ENCODE measurements at places on chromosomes 3 and 15.

GRCh38 chr3:177724020-177724638 lies 526.8 kb upstream of the TBL1XR1 start:
- DNase-seq = no peak

DNA sequence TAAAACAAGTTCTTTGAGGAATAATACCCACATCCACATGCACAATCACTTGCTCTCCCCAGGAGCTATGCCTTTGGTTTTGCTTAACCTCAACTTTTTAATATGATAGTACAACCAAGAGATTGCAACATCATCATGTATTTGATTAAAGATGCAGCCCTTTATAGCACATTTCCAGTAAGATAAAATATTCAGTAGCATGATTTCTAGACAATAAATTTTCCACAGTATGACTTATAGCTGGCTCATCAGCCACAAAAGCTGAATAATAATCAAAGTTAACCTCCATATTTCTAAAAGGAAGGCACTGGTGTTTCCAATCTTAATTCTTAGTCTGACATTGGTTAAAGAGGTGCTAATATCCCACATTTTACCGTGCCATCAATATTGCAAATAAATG lies 622.5 kb downstream of the TBL1XR1 start:
- no peak for DNase-seq

- DNase-seq = no peak
Measured at GRCh38 chr3:144770281-144770680, 798.7 kb downstream of the DIPK2A start.

- no peak for DNase-seq
Measured at GRCh38 chr3:105254154-105254553, 112.6 kb upstream of the ALCAM start.

- DNase-seq = no peak
Measured at GRCh38 chr3:123365450-123366143, 83.3 kb downstream of the ADCY5 start.

- no peak for DNase-seq
Measured at GRCh38 chr15:76991048-76991447, 3.9 kb upstream of the PSTPIP1 start.

DNA sequence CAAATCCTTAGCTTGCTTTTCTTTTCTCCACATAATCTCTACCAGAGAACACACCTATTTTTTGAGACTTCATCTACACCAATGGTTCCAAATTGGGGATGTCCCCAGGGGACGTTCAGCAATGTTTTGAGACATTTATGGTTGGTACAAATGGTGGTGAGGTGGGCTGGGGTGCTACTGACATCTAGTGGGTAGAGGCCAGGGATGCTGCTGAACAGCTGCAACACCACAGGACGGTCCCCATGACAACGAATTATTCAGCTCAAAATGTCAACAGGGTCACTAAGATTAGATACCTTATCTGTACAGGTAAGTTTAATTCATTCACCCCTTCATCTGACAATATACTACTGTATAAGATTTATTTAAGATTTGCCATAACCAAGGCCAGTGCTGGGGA lies 14.4 kb downstream of the GK5 start:
- DNase-seq = no peak

DNA sequence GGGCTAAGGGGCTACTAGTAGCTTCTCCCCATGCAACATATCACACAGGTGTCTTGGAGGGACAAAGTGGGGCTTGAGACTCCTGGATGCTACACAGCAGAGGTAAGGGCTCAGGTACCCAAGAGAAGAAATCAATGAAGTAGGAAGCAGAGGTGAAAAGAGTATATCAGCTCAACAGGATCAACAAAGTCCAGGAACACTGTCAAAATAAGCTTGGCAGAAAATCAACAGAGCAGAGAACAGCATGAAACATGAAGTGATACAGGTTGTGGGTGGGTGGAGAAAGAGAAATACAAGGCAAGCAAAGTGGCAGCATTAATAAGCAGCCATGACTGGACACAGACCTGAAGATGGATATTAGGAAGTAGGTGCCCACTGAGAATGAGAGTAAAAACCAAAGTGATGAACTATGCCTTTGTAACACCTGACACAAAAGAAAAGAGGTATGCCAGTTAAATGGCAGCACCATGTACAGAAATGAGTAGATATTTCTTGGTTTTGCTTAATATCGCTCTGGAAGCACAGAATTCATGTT lies 637.4 kb downstream of the FHIT start:
- DNase-seq = no peak

DNA sequence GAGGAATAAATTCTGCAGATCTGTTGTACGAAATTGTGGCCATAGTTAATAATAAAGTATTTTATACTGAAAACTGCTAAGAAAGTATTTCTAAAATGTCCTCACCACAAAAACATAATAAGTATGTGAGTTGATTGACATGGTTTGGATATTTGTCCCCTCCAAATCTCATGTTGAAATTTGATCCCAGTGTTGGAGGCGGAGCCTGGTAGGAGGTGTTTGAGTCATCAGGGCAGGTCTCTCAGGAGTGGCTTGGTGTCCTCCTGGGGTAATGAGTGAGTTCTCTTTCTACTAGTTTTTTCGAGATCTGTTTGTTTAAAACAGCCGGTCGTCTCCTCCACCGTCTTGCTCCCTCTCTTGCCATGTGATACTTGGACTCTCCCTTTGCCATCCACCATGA lies 424.1 kb upstream of the KCNMB2 start:
- no peak for DNase-seq

- DNase-seq = no peak
Measured at GRCh38 chr3:176967522-176967921, 229.8 kb downstream of the TBL1XR1 start.

GRCh38 chr3:157104521-157104920 lies 55.4 kb downstream of the CCNL1 start:
- no peak for DNase-seq

- DNase-seq = no peak
Measured at GRCh38 chr3:187291001-187291511, 481 bp downstream of the MASP1 start.

DNA sequence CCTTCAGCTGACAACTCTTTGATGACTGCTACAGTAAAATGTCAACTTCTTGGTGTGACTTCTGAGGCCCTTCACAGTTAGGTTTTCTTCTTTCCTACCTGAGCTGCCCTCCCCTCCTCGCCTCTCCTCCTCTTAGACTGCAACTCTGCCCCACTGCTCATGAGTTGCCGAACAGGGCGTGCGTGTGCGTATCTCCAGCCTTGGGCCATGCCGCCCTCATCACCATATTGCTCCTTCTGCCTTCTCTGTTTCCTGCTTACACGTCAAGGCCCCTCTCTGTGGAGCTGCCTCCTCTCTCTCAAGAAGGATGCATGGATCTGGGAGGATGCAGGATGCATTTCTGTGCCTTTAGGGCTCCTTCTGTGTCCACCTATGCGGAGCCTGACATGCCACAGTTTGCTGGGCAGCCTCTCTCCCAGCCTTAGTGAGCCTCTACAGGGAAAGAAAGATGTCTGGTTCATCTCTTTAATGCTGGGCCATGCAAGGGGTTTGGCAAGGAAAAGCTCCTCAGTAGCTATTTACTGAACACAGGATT lies 205.9 kb downstream of the RPLP1 start:
- no peak for DNase-seq

GRCh38 chr3:18770800-18771199 lies 345.7 kb upstream of the SATB1 start:
- no peak for DNase-seq

- DNase-seq = no peak
Measured at GRCh38 chr15:93111451-93111850, 22.4 kb upstream of the RGMA start.

DNA sequence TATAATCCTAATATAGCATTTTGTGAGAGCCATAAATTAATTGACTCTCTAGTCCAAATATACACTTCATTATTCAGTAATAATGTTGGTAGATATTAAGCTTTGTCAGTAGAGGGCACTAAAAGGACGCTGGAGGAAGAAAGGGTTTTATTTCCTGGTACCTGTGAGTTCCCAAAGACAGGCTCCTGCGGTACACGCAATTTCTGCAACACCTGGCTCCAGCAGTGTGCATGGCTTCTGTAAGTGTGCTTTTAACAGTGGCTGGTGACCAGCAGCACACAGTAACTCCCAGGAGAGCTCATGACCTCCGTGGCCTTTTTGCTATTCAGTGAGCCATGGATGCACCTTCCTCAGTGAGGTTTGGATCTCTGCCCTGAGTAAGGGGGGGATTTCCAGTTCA lies 338.3 kb upstream of the ZNF385D start:
- no peak for DNase-seq

DNA sequence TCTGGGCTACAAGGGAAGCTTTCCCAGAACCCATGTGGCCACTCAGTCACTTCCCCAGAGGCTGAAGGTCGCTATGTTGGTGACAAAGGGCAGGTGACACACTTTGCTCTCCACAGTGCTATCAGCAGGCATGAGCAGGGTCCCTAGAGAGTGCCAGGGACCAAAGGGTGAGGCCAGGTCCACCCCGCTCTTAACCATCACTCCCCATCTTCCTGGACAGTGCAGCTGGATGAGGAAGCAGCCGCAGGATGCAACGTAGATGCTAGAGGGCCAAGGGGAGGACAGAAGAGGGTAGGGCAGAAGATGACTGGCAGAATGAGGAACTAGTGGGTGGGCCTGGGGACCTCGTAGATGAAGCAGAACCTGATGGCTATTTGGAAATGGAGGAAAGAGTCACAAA lies 13.6 kb upstream of the LTF start:
- DNase-seq = no peak

GRCh38 chr3:132014105-132014504 lies 20.7 kb downstream of the CPNE4 start:
- no peak for DNase-seq

DNA sequence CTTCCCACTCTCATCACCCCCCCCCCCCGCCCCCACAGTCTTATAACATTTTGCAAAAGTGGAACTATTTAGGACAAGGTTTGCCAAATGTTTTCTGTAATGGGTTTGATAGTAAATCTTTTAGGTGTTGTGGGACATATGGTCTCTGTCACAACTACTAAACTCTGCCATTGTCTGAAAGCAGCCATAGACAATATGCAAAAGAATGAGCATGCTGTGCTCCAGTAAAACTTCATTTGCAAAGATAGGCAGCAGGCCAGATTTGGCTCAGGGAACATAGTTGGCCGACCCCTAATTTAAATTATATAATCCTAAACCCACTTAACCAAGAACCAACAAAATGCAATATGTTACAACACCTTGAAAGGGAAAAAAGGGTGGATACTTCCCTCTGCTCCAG lies 46.4 kb downstream of the TIPARP start:
- no peak for DNase-seq

DNA sequence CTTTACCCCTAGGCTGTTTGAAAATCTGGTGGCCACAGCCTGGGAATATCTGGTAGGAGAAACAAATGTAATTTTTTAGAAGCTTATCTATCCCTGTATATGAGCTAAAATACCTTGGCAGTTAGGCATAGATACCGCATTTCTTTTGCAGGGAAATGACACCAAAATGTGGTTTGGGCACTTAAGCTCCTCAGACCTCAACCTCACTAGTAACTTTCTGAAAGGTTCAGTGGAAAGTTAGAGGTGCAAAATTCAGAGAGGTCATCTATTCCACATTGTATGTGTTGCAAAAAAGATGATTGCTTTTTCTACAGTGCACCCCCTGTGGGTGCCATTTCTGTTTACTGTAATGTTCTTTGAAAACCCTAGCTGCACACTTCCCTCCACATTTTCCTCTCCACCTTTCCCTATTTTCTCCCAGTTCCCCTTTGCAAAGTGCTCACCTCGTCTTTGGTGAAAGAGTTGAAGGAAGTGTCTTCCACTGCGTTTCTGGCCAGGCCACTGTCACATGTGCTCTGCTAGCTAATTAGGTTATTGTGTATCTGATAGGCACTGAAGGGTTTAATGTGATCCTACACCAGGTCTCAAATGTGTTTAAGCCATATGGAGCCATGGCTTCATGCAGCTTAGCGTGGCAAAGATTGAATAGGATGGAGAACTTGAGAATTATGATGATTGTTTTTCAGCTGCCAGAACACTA lies 1.3 kb downstream of the SACM1L start:
- no peak for DNase-seq

DNA sequence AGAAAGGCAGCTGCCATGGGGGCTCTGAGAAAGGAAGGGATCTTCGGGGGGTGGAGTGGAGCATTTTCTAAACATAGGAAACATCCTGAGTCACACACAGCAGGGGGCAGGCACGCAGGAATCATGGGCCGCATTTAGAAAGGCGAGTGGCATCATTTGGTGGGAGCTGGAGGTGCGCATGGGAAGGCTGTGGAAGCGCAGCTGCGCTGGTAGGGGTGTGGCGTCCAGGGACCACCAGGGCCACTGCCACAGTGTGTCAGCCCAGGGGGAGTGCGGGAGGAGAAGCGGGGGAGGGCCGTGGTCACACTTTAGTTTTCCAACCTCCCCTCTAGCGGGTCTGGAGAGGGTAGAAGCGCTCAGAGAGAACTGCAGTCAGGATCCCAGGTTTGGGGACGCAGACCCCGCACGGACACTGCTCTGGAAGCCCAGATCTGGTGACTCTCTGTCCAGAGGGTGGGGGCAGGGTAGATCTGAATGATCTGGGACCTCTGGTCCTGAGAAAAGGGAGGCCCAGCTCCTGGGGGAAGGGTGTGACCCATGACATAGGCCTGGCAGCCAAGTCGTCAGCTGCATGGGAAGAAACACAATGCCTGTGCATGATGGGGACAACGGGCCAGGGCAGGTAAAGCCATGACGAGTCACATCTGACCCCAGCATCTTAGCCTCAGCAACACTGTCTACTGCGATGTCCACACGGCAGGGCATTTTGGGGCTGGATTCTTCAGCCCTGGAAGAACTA lies 88.0 kb upstream of the IQSEC1 start:
- DNase-seq = no peak

DNA sequence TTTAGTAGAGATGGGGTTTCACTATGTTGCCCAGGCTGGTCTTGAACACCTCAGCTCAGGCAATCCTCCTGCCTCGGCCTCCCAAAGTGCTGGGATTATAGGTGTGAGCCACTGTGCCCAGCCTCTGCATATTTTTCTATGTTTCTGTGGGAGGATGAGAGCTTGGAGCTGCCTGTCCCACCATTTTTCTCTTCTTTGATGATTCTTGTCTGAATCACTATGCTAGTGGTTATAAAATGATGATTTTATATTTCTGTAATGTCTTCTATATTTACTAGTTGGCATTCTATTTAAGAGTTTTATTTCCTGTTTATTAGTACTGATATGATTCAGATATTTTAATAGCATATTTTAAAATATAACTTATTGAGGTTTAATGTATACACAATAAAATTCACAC lies 69.7 kb downstream of the CHCHD6 start:
- no peak for DNase-seq
